ENCODE measurements at places on chromosomes 7 and 10.

- no peak for DNase-seq
These were observed 28.3 kb downstream of the EBF3 start for GRCh38 chr10:129935867-129936152.

DNA sequence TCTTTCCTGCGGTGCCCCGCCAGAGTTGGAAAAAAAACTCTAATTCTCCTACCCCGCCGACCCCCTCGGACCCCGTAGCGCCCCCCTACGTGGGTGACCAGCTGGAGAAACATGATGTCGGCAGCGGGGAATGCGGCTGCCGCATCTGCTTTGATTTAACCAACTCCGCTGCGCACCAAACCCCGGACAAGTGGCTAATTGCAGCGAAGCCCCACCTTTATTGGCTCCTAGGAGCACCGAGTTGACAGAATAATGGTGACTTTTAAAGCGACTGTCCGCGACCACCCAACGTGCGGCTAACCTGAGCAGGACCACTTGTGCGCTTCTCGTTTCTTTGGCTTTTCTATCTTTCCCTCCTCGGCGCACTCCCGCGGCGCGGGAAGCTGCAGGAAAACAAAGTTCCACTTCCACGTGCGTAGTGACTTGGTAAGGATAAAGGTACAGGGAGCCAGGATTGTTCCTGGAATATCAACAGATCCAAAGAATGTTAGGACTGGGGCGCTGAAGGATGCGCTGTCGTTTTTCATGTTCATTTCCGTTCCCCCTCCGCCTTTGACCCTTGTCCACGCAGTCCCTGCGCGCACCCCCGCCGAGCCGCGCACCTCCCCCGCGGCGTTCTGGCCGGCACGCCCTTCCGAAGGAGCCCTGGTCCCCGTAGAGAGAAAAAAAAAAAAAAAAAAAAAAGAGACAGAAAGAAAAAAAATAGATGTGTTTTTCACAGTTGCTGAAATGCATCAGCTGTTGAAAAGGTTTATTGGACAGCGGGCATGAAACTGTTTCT, 1.4 kb downstream of the WNT16 start:
- no peak for DNase-seq

DNA sequence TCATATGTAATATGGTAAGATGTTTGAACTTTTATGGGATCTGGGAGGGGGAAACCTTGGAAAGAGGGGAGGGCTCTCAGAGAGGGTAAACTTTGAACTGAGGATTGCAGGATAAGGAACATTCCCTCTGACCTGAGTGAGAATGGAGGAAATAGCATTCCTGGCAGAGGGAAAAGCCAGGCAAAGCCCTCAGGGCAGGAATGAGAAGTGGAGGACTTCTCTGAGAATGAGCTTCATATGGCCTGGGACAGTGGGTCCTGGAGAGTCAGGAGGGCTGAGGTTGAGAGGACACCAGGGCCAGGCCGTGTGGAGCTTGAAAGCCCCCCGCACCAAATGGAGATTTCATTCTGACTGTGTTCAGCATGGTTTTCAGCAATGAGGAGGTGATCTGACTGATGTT, 34.2 kb downstream of the NPVF start:
- DNase-seq = no peak

- no peak for DNase-seq
These were observed 96.2 kb upstream of the AMPH start for GRCh38 chr7:38727184-38727940.

DNA sequence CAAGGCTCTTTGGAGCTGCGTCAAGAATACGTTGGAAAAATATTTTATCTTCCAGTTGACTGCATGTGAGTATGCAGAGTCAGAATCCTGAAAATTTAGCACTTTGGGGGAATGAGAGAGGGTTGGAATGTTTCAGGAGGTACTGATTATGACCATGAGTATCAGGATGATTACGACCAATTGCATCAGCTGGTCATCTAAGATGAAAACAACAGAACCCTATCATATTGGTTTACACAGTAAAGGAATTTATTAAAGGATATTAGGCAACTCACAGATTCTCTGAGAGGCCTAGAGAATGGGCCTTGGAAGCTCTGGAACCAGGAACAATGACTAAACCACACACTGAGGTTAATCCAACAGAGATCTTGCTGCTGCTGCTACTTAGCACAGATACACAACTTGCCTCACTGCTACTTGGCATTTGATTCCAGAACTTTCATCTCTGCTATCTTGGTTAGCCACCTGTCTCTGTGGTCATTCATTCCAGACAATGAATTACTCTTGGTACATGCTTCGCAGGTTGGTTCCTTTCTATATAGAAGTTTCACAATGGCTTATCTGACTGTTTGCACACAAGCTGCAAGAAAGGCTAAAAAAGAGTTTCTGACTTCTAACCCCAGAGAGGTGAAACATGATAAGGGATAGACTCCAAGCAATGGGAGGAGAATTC, 68.0 kb upstream of the CTTNBP2 start:
- DNase-seq = no peak
